ENCODE measurements at places on chromosomes 7 and 10.
A peak's percentile ranks its signal among the peaks of the same experiment; 100 is the strongest.

GRCh38 chr10:99784727-99785441 is 2.4 kb downstream of the ABCC2 start:
- no peak for DNase-seq

GRCh38 chr7:49866910-49867309 is 93.5 kb downstream of the VWC2 start:
- no peak for DNase-seq

DNA sequence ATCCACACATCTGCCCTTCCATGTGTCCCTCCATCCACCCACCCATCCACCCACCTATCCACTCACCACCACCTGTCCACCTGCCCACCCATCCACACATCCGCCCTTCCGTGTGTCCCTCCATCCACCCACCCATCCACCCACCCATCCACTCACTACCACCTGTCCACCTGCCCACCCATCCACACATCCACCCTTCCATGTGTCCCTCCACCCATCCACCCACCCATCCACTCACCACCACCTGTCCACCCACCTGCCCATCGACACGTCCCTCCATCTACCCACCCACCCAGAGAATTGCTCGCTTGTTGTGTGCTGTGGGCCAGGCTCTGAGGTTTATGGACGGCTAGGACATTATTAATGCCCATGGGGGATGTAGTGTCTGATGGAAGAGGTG is 500.2 kb downstream of the DNAJB6 start:
- DNase-seq, result no peak

DNA sequence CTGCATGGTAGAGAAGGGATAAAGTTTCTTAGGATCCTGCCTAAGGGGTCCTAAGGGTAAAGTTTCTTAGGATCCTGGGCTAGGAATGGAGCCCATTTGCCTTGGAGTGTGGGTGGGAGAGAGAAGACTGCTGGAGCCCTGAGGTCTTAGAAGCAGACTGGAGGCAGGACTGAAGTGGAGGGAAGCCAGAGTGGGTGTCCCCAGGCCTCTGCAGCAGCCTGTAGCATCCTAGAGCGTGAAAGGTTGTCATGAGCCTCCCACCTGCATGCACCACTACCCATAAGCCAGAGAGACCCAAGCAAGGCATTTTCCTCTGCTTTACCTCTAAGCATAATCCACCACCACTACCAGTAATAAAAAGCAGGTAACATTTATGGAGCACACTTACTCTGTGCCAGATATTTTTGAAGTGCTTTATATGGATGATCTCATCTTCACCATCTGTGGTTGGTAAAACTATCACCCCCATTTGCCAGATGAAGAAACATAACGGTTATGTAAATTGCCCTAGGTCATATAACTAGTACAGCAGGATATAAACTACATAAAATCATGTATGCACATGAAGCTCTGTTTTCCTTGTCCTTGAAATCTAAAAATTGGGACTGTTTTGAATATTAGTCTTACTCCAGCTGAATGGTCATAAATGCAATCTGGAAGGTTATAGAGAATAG is 103.5 kb upstream of the CCDC6 start:
- no peak for DNase-seq

GRCh38 chr7:14787551-14787950 is 115.0 kb downstream of the DGKB start:
- DNase-seq, result no peak

GRCh38 chr10:4316161-4316810 is 509.7 kb upstream of the AKR1E2 start:
- no peak for DNase-seq

GRCh38 chr10:31808258-31809218 is 120.1 kb downstream of the ARHGAP12 start:
- peak; percentile 45 for DNase-seq

DNA sequence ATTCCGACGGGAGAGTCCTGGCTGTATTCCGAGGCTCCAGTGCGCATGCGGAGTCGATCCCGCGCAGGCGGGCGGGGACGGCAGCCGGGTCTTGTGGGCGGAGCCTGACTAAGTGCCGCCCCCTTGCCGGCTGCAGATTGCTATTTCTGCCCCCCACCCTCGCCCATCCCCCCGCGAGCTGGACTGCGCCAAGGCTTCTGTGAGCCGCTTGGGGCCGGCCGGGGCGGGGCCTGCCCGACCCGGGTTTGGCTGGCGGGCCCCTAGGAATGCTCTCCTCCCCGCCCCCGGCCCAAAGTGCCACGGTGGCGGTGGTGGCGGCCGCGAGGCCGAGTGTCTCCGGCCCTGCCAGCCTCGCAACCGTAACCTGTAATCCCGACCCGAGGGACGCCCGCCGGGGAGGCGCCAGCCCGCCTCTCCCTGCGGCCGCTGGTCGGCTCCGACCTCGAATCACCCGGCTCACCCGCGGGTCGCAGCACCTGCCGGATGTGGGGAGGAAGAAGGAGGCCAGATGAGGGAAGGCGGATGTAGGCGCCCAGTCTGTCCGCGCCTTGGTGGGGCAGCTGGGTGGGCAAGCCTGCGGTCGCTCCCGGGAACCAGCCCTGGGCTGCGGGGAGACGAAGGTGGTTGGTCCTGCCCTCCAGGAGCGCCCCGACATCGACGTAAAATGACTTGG is 702 bp upstream of the KAZALD1 start:
- DNase-seq, result peak; percentile 93

DNA sequence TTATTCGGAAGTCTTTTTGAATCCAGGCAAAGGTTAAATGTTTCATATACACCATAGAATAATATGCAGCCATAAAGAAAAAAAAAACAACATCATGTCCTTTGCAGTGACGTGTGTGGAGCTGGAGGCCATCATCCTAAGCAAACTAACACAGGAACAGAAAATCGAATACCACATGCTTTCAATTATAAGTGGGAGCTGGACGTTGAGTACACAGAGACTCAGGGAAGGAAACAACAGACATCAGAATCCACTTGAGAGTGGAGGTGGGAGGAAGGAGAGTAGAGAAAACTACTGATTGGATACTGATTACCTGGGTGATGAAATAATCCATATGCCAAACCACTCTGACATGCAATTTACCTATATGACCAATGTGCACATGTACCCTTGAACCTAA is 293.4 kb downstream of the KLF6 start:
- no peak for DNase-seq

DNA sequence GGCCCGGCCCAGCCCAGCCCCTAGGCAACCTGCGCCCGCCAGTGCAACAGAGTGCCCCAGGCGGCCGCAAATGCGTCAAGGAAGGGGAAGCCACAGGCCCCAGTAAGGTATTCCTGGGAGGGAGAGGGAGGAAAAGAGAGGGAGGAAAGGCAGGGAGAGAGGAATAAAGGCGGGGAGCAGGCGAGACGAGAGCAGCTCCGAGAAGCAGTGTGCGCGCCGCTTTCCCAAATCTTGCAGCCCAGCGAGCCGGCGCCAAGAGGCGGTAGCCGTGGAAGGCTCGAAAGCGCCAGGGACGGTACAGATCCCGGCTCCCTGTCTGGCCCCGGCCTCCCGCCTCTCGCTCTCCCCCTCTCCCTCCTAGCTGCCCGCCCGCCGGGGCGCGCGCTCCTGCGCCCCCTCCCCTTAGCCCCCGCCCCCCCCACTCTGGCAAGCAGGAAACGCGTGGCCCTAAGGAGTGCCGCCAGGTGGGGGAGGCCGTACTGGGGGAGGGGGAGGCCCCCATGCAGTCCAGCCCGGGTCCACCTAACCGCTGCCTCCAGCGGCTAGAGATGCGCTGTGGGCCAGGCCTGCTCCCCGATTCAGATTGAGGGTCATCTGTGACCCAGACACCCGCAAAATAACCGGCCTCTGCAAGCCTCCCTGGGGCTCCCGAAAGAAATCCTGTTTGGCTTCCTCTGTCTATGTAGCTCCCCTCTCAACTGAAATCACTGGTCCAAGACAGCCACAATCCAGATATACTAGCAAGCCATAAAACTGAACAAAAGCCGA is 4.3 kb downstream of the HOXA10 start:
- no peak for DNase-seq

DNA sequence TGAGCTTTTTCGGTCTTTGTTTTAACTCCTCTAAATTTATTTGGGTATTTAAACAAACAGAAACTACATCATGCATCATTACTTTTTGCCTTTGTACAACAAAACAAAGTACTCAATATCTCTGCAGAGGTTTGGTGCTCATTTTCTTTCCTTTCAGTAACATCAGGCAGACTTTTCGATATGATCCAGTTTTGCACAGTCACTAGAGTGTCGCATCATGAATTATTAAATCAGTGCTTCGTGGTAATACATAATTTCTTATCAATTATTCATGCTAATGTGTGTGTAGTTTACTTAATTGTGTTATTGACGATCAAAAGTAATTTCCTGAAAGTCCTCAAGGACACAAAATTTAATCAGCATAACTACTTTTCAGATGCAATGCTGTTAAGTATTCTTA is 31.8 kb downstream of the DRGX start:
- DNase-seq, result no peak

GRCh38 chr10:94546049-94546900 is 687 bp downstream of the HELLS start:
- no peak for DNase-seq

DNA sequence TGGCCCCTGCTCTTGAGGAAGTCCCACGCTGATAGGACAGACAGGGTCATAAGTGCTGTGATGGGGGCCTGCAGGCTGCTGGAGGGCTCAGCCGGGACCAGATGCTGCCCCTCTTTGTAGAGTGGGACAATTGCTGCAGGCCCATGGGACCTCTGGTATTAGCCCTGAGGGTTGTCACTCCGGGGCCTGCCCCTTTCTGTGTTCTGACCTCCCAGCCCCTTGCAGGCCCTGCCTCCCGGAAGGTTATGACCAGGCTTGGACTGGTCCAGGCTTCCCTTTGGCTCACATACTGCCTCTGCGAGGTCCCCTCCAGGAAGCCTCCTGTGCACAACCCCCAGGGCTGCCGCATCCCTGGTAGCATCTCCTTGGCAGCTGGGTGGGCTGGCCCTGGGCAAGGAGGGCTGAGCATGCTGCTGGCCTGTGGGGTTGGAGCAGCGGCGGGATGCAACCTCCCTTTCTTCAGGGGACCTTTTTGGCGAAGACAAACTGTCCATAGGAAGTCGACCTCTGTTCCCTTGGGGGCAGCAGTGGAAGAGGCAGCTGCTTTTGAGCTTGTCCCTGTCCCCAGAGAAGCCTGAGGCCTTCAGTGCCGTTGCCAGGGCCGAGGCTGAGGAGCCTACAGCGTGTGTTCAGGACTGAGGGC is 8.8 kb downstream of the LIMK1 start:
- DNase-seq, result peak; percentile 81

DNA sequence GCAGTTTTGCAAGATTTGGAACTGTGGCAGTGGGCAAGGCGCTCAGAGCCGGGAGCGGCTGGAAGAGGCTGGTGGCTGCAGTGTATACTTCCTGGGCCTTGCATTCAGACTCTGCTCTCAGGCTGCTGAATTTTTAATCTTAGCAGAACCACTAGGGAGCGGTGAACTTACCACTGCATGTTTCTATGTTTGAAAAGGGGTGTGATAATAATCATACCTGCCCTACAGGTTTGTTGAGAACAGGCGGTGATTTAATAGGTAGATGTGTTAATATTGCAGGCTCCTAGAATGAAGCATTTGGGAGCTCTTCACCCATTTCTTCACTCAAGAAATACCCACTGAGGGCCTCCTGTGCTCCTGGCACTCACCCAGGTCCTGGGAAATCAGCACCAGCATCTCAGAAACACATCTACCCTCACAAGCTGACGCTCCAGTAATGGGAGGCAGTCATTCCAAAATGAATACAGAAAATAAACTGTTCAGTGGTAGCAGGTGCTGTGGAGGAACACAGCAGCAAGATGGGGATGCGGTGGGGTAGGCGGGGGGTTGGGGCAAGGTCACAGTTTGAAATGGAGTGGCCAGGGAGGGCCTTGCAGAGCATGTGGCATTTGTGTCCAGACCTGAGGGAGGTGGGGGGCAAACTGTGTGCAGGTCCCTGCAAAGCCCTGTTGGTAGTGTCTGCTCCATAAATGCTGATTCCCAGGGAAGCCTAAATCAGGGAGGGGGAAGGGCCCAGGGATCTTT is 41.0 kb downstream of the VWA2 start:
- no peak for DNase-seq

DNA sequence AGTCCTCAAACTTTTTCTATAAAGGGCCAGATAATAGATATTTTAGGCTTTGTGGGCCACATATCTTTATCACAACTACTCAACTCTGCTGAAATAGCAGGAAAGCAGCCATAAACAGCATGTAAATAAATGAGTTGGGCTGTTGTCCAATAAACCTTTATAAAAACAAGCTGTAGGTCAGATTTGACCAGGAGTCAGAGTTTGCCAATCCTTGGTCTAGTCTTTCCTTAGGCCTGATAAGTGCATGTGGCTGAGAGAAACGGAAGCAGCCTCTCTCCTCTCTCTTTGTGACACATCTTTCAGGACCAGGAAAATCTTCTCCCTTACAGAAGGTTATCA is 724.5 kb downstream of the GRID1 start:
- DNase-seq, result no peak

GRCh38 chr10:11586170-11586569 is 25.3 kb downstream of the USP6NL start:
- no peak for DNase-seq

DNA sequence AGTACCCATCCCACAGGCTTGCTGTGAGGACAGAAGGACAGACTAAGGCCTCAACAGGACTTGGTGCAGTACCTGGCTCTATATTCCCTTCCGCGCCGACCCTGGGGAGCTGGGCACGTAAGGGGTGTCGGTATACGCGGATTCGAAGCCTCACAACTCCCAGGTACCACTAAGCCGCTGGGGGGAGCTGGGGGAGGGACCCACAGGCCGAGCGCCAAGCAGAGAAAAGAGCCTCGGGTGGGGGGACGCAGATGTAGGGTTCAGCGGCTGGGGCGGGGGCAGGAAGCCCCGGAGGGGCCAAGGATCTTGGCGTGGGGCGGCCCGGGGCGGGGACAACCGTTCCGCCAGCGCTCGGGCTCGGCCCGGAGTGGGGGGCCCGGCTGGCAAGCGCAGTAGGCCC is 126.4 kb upstream of the ZNF746 start:
- DNase-seq, result peak; percentile 14

- no peak for DNase-seq
These were observed 81.5 kb downstream of the MAD1L1 start for GRCh38 chr7:2151237-2151636.

DNA sequence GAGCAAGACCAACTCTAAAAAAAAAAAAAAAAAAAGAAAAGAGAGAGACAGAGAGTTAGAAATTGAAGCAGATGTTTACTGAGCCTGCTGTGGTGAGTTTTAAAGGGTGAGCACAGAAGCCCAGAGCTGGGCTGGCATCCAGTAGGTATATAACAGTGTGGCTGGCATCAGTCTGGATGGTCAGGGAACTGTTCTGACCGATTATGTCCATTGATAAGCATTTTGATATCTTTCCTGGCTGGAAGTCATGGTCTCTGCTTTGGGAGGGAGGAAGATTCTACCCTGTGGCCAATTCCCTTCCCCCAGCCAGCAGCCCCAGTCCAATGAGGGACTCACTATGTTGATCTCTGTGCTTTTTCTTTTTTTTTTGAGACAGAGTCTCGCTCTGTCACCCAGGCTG is 65.2 kb upstream of the PODXL start:
- DNase-seq, result no peak

DNA sequence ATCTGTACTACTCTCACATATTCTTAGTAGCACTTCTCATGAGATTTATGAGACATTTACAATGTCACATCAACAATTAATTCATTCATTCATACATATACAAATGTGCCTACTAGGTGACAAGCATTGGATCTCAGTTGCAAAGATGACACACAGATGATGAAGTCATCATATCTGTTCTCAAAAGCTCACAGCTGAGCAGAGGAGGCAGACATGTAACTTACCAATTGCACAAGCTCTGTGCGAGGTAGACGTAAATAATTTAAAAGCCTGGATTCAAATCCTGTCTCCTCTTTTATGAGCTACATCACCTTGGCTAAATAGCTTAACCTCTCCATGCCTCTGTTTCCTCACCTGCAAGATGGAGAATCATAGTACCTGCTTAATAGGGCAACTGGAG is 109.4 kb upstream of the FAM133B start:
- DNase-seq, result no peak

- DNase-seq, result no peak
These were observed 138.9 kb downstream of the NOC3L start for GRCh38 chr10:94223702-94224370.

All from SK-N-DZ (cell line).